RCC 7860 (cell line): ENCODE measurements at places on chromosomes 3 and 15.

DNA sequence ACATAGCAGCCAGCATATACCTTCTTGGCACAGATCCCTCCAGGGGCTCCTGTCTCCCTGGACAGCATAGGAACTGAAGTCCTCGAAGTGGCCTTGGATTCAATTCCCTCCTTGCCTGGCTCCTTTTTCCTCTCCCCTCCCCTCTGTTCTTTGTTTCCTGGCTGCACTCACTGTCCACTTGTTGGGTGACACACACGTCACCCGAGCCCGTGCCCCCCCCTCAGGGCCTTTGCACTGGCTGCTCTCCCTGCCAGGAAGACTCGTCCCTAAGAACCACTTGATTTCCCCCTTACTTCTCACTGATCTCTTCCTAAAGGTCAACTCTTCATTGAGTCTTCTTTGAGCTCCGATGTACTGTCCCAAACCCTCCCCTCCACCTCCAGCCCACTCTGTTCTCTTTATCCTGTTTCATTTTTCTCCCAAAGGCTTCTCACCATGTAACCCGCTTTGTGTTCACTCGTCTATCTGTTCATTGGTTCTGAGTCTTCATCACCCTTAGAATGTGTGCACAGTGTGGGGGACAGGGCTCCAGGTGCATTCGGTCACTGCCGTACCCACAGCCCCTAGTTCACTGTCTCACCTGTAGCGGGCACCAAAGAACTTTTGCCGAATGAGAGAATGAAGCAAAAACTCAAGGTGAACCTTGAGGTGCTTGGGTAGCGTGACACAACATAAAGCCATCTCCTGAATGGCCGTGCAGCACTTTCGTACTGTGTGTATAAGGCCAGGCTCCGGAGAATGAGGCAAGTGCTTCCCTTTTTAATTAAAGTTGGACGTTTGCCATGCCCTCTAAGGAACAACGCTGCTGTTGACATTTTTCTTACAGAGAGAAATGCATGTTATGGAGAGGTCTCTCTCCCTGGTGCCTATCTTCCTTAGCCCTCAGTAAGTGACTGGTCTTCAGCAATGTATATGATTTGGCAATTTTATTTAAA, 74.0 kb downstream of the CHRNA7 start:
- DNase-seq: no peak

GRCh38 chr15:75213768-75214221, 12.1 kb downstream of the C15orf39 start:
- DNase-seq: no peak

DNA sequence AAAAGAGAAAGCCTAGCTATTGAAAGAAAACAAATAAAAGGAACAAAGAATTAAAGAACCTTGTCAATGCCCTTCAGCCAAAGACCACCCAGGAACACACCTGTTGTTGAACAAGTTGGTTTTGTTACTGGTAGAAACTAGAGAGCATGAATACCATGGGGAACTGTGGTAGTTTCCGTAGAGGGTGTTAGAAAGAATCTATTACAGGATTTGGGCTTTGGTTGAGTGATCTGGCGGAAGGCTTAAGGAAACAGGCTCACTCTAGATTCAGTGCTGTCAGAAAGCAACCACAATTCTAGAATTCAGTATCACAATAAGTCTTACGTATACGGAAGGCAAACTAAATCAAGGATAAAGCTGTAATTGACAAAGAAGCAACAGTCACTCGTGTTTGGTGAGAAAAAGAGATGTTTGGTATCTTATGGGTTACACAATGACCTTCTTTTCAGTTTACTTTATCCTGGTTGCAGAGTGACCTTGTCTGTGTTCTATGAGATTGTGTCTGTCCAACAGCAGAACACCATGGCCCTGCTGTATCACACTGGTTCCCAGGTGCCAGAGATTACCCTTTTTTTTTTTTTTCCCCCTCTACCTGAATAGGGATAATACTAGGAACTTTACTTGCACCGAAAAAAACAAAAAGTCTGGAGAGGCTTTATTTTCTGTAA, 265.9 kb downstream of the SHQ1 start:
- DNase-seq: no peak

DNA sequence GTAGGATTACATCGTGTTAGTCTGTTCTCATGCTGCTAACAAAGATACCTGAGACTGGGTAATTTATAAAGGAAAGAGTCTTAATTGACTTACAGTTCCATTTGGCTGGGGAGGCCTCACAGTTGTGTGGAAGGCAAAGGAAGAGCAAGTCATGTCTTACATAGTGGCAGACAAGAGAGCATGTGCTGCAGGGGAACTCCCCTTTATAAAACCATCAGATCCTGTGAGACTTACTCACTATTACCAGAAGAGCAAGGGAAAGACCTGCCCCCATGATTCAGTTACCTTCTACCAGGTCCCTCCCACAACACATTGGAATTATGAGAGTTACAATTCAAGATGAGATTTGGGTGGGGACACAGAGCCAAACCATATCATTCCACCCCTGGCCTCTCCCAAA, 3.4 kb downstream of the SLC25A26 start:
- peak; percentile 6 for DNase-seq

GRCh38 chr15:20357481-20358065, 184.0 kb downstream of the GOLGA6L6 start:
- DNase-seq: no peak

DNA sequence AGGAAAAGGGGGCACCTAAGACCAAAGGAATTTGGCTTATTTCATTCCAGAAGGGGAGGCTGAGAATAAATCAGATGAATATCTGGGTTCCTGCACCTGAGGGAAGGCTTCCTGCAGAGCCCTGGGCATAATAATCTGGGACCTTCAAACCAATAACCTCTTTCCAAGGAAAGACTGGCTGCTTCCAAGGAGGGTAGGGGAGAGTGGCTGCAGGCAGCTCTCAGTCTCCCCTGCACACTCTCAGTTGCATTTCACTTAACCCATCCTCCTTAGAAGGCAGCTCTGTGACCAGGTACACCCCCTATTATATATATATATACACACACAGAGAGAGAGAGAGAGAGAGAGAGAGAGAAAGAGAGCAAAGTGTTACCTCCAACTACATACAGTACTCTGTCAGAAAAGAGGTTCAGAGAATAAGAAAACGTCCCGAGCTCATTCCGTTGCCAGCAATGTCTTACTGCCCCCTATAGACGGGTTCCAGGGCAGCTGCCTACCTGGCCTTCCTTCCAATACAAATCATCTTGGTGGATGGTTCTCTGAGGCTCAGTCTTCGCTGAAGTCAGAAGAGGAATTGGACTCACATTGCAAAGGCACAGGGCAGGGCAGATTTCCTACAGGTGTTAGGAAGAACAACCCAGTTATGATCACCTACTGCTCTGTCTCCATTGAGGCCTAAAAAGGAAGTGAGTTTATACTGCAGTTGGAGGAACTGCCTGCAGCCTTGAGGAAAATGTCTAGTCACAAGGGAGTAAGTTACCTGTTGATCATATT, 26.1 kb downstream of the CAPN3 start:
- peak; percentile 36 for DNase-seq

DNA sequence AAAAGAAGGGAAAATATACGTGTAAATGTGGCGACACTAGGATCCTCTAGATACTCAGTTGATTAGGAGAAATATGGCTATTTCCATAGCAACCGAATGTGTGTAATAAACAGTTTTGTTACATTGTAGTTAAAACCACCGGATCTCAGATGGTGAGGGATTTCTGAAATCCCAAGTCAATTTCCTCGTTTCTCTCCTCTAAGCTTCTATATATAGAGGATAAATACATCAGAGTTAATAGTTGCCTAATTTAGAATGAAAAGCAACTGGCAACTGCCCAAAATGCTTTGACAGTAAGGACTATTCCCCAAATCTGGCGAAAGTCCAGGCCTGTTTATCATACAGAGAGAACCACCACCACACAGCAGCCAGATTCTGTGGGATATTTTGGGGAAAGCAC, 112.6 kb downstream of the GABRB3 start:
- DNase-seq: no peak

DNA sequence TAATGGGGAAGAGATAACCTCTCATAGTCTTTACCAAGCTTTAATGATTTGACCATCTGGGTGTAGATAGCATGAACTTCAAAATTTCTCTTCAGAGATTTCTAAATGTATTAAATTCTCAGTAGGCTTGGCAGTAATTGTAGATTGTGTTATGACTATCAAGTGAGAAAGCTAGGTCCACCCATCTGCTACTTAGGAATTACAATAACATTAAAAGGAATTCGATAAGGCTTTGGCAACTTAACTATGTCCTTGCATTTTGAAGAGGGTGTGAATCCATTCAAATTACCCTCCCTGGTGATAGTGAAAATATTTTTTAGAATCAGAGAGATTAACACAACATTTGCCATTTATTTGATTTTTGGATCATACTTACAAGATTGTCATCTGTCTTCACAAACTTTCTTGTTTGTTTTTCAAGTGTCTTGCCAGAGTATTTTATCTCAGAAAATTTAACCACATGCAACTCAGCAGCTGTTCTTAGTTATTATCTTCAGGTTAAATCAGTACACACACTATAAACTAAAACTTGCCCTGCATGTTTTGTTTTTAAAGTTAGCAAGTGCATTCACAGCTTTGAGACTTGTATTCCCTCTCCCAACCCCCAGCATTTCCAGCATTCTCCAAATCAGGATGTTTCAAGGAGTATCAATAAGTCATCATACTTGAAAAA, 69.6 kb upstream of the COL8A1 start:
- DNase-seq: no peak

DNA sequence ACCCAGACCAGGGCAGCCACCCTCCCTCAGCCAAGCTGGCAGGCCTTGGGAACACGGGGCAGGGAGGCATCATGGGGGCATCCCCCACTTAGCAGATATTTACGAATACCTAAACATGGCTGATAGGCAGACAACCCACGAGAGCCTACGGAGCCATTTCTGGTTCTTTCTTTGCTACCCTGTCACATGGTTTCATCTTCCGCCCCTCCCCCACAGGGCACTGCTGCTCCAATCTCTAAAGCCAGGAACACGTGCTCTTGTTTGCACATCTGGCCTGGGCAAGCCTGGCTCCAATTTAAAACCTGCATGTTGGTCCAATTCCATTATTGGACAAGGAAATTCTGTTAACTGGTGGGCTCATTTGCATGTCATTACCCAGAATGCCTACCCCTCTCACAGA, 447.4 kb upstream of the NR2F2 start:
- DNase-seq: no peak

DNA sequence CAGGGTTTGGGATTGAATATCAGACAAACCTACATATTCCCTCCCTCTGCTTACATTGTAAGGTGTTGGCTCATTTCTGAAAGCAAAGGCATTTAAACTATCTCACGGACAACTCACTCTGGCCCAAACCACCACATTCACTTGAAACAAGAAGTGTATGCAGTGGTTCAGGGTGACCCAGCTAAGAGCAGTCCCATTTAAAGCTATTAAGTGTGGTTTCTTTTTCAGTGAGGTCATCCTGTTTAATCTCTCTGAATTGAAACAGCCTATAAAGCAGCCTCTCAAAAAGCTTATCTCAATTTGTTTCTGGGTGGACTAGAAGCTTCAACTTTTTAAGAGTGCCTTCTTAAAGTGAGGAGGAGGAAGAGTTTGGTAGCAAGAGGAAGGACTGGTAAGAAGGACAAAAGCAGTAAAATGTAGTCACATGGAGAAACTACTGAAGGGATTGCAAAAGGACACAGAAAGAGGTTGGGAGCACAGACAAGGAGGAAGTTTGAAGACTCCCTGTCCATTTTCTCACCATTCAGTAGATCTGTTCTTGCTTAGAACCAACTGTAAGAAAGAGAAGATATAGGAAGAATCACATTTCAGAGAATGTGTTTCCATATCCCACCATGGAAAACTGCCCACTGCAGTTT, 151.6 kb downstream of the TMCO5A start:
- DNase-seq: peak; percentile 10

DNA sequence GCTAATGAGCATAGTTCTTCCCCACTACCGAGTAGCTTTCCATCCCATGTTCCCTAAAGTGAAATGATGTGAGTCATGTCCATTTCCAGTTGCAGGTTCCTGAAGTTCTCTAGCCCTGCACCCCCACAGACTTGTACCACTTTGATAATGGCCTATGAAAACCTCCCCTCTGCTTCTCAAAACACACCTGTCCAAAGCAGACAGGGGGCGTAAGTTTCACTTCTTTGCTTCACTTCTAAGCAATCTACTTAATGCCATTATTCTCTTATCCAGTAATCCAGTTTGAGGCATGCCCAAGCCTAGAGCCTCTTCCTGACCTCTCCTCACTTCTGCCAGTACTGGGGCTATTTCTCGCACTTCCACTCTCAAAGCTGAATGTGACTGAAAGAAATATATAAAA, 305.1 kb downstream of the IGSF11 start:
- no peak for DNase-seq

DNA sequence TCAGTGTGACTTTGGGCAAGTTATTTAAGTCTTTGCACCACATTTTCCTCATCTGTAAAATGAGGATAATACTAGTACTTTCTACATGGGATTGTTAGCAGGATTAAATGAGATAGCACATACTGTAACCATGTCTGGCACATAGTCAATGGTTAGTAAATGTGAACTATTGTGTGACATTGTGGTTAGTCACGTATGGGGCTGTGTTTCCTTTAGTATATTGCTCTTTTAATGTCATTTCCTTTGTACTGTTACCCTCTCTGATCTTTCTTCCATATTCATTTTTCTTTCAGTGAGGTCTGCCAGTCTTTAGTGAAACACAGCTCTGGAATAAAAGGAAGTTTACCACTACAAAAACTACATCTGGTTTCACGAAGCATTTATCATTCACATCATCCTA, 21.4 kb downstream of the OPA1 start:
- no peak for DNase-seq

DNA sequence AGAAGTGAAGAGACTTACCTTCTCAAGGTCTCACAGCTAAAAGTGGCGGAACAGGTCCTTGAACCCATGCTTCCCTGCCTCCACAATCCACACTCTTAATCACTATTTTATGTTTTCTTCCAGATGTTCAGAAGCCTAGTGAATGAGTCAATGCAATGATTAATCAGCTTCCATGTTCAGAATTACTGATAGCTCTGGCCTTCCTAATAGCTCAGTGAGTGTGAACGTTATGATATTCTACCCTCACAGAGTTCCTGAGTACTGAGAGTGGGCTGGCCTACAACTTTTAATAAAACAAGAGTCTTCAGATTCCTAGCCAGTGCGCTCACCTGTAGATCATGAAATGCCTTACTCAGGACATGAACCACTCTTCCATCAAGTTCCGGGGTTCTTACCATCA, 443.0 kb upstream of the ADAMTS9 start:
- DNase-seq: peak; percentile 5

DNA sequence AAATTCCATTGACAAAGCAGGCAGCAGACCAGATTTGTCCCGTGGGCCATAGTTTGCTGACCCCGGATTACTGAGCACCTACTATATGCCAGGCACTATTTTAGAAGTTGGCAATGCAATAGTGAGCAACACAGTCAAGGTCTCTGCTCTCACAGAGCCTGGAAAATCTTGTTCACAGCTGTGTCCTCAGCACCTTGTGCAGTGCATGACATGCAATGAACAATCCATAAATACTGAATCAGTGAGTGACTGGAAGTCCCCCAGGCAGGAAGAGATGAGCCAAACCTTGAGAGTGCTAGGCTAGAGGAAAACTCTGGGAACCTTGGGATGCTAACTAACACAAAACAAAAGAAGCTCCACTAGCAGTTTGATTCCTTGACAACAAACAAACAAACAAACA, 14.4 kb downstream of the TM4SF1 start:
- DNase-seq: peak; percentile 12
